ENCODE measurements at places on chromosomes 7 and 10. TPM values are rescaled to one million over a fixed set of nuclear protein-coding genes. Genes with fewer than 3 reads are reported as not detected.

PTPRZ1 gene
- total RNA-seq, result not detected

GPR15LG gene
- not detected for total RNA-seq

C10orf53 gene
- not detected for total RNA-seq

MXI1 gene
- 8.4 TPM for total RNA-seq

SEC61A2 gene
- 6.6 TPM for total RNA-seq

PTER gene
- 6.4 TPM for total RNA-seq

CPN1 gene
- not detected for total RNA-seq

FRAT1 gene
- total RNA-seq, result 3.2 TPM

TMEM254 gene
- total RNA-seq, result 4.1 TPM

ASZ1 gene
- total RNA-seq, result not detected

STEAP1B gene
- total RNA-seq, result 53.2 TPM

CRTAC1 gene
- total RNA-seq, result 2.5 TPM

ANKRD61 gene
- 0.07 TPM for total RNA-seq

BHLHA15 gene
- total RNA-seq, result 1.8 TPM

ATOH7 gene
- not detected for total RNA-seq

OR13A1 gene
- total RNA-seq, result not detected

NOS3 gene
- 67.0 TPM for total RNA-seq

UBN2 gene
- 5.1 TPM for total RNA-seq

UTF1 gene
- total RNA-seq, result not detected

FOXI2 gene
- total RNA-seq, result not detected

CALD1 gene
- total RNA-seq, result 308 TPM

ZKSCAN5 gene
- 15.1 TPM for total RNA-seq

FXYD4 gene
- not detected for total RNA-seq

WNT16 gene
- not detected for total RNA-seq

IL6 gene
- total RNA-seq, result 16.3 TPM

AOAH gene
- not detected for total RNA-seq

TM9SF3 gene
- total RNA-seq, result 121 TPM

LRRC4 gene
- total RNA-seq, result 0.40 TPM

PLA2G12B gene
- not detected for total RNA-seq

DOCK1 gene
- total RNA-seq, result 74.0 TPM

ZNF365 gene
- total RNA-seq, result 0.04 TPM

WDFY4 gene
- 7.1 TPM for total RNA-seq

WDR86 gene
- total RNA-seq, result not detected

SPDYE5 gene
- total RNA-seq, result not detected

KNDC1 gene
- not detected for total RNA-seq

ZNF503 gene
- total RNA-seq, result 1.3 TPM

STX1A gene
- 21.8 TPM for total RNA-seq

TRAPPC14 gene
- total RNA-seq, result 8.6 TPM

CREM gene
- 43.8 TPM for total RNA-seq

ZNF680 gene
- total RNA-seq, result 13.6 TPM

PAOX gene
- total RNA-seq, result 5.8 TPM

CH25H gene
- total RNA-seq, result 0.40 TPM

RNF133 gene
- 1.1 TPM for total RNA-seq

C10orf143 gene
- total RNA-seq, result 0.14 TPM

RPEL1 gene
- 0.13 TPM for total RNA-seq

HABP2 gene
- total RNA-seq, result not detected

MOGAT3 gene
- not detected for total RNA-seq

CABCOCO1 gene
- not detected for total RNA-seq

ZNF736 gene
- 5.5 TPM for total RNA-seq
